ENCODE measurements at places on chromosomes 2 and 18.

GRCh38 chr2:231193216-231193615 lies 5.2 kb upstream of the ARMC9 start:
- DNase-seq, result no peak

DNA sequence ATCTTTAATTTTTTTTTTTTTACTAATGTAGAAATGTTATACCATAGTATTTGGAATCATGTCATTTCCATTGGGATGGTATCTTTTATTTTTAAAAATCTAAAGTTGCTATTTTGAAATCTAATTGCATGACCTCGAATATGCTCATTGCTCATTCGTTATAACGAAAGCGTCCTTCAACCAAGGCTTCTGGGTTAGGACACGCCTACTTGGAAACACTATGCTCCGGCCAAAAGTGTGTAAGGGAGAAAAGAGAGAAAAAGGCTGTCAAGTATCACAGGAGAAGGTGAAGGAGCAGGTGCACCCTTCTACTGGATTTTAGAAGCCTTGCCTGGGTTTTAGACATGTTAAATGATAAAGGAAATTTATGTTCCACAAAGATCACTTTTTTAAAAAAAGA lies 465.9 kb upstream of the ID2 start:
- DNase-seq, result peak; percentile 31

DNA sequence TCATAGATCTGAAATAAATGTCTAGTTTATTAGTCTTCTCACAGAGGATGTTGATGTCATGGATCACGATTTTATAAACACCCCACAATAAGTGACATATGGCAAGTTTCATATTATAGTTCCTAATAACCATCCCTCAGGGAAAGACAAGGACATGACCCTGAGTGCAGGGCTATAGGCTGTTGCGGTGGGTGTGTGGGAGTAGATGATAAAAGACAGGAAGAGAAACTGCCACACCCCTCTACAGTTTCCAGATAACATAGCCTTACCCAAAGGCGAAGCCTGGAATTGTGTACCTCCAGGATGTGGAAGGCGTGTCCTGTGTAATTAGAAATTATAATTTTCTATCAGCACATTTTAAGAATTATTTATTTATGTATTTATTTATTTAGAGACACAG lies 2.4 kb upstream of the NEDD4L start:
- no peak for DNase-seq

- peak; percentile 14 for DNase-seq
Observed at GRCh38 chr2:11750422-11750821, 4.0 kb downstream of the LPIN1 start.

GRCh38 chr2:109409321-109410038 lies 204.3 kb downstream of the SEPTIN10 start:
- no peak for DNase-seq

DNA sequence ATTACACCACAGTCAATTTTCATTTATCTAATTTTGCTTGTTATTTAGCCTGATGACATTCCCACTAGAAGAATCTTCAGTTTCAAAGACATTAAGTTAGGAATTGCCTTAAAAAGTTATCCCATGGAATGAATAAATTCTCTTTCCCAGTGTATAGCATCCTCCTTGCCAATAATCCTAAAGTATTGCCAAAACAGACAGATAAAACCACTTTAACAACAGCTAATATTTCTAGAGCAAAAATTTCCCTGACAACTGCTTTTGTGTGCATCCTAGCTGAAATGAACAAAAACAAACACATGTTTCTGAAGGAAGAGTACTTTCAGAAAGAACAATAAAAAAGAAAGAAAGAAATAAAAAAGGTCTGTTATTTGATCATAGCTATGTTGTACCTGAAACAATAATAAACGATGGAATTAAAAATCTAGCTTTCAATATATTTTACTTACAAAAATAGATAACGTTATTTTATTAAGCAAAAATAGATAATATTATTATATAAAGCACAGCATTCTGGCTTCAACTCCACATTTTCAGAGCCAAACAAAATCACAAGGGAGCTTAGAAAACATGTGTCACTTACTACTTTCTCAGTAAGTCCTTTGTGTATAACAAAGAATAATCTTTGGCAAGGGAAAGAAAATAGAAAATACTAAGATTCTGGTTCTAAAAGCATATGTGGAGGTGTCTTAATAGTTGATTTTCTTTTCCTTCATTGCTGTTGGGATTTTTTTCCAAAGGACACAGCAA lies 939.0 kb upstream of the CRIM1 start:
- DNase-seq, result no peak

DNA sequence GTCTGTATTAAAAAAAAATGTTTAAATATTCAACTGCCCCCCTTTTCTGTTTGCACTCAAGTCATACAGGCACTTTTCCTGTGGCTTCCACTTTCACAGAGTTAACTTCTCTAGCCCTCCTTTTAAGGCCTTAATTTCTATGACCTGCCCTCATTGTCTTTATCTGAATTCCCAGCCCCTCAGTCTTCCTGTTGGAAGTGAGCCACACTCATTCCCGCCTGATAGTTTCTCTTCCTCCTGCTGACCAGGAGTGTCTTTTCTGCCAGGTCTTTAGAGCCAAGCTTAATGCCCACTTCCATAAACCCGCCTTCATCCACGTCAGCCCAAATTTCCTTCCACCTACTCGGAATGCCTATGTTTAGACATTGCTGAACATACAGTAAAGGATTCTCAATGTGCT lies 10.5 kb downstream of the COPS8 start:
- DNase-seq, result no peak

GRCh38 chr18:25187521-25188192 lies 164.3 kb downstream of the ZNF521 start:
- DNase-seq, result no peak

GRCh38 chr2:66827851-66828250 lies 392.9 kb downstream of the MEIS1 start:
- DNase-seq, result no peak

GRCh38 chr2:157259960-157260359 lies 2.5 kb downstream of the GALNT5 start:
- DNase-seq, result no peak

- DNase-seq, result no peak
Observed at GRCh38 chr2:136356125-136357006, 238.4 kb upstream of the CXCR4 start.

- DNase-seq, result no peak
Observed at GRCh38 chr2:120177001-120177621, 46.1 kb downstream of the TMEM185B start.

DNA sequence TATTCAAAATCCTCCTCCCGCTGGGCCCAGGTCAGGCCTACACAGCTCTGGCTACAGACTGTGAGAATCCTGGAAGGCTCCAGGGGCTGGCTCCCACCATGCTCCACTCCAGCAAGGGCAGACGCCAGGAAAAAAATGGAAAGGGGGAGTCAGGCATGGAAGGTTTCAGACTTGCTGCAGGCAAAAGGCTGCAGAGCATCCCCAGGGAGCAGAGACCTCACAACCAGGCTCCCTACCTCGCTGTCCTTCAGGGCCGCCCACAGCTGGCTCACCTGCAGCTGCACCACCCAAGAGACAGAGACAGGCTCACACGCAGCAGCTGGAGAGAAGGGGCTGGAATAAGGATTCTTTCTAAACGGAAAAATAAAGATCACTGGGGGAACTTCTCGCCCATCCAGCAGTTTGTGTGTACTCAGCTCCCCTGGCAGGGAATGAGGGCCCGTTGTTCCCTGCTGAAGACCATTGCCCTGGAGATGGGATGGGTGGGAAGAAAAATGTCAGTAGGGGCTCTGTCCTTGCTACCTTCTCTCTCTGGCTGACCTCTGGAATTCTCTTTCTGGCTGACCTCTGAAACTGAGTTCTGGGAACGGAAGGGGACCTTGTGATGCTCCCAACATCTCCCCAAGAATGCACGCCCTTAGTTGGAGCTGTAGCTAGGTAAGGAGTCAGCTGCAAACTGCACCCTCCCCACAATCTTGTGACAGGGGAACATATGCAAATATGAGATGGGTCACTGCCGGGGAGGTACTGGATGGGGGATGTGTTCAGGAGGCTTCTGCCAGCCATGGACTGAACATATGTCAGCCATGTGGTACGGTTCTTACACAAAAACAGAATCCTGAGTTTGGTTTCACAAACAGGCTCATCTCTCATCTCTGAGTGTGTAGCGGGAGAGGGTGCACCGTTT lies 34.5 kb downstream of the BCL2 start:
- DNase-seq, result no peak

- no peak for DNase-seq
Observed at GRCh38 chr2:55134316-55134706, 84.1 kb upstream of the RTN4 start.

DNA sequence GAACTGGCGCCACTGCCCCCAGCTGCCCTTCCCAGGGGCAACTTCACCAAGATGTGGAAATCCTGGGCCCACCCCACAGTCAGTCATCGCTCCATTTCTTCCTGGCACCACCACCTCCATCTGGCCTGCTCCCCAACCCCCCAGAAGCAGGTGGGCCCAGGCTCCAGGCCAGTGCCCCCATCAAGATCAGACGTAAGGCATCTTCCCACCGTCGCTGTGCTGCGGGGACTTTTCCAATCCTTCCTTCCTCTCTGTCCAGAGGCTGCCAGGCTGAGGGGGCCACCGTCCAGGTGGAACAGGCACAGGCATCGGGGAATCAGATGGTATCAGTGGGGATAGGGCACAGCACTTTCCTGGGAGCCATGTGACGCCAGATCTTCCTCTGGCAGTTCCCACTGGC lies 8.1 kb downstream of the PRLH start:
- no peak for DNase-seq

DNA sequence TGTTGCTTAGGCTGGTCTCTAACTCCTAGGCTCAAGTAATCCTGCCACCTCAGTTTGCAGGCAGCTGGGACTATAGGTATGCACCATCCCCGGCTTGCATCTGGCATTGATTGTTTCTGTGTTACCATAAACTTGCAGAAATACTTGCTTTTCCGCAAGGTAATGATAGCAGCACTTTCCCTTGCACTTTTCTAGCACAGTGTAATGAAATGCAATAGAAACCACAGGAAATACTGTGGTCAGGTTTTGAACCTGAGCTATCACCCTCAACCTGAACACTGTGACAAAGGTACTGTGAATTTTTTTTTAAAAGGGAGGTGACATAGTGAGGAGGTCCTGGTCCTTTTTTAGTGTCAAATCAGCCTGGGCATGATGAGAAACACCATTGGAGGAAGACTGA lies 38.3 kb downstream of the DHRS9 start:
- DNase-seq, result no peak

GRCh38 chr2:160256507-160256906 lies 56.4 kb upstream of the ITGB6 start:
- no peak for DNase-seq

GRCh38 chr18:9359796-9360195 lies 25.2 kb downstream of the TWSG1 start:
- no peak for DNase-seq

GRCh38 chr2:39401319-39401718 lies 35.8 kb downstream of the MAP4K3 start:
- no peak for DNase-seq

DNA sequence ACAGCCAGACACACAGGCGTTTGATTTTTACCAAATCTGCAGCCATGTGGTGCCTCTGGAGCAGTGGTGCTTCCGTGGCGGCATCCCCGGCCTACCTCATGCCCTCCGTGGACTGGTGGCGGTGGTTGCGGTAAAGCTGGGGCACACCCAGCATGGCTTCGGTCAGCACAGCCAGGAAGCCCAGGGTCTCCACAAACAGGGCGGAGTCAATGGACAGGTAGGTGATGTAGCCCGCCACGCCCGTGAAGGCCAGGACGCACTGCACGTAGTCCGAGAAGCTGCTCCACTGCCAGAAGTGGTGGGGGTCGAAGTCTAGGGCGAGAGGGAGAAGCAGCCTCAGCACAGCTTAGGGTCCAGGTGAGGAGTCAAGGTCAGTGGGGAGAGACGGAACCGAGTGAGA lies 32.4 kb downstream of the SLC66A2 start:
- no peak for DNase-seq

DNA sequence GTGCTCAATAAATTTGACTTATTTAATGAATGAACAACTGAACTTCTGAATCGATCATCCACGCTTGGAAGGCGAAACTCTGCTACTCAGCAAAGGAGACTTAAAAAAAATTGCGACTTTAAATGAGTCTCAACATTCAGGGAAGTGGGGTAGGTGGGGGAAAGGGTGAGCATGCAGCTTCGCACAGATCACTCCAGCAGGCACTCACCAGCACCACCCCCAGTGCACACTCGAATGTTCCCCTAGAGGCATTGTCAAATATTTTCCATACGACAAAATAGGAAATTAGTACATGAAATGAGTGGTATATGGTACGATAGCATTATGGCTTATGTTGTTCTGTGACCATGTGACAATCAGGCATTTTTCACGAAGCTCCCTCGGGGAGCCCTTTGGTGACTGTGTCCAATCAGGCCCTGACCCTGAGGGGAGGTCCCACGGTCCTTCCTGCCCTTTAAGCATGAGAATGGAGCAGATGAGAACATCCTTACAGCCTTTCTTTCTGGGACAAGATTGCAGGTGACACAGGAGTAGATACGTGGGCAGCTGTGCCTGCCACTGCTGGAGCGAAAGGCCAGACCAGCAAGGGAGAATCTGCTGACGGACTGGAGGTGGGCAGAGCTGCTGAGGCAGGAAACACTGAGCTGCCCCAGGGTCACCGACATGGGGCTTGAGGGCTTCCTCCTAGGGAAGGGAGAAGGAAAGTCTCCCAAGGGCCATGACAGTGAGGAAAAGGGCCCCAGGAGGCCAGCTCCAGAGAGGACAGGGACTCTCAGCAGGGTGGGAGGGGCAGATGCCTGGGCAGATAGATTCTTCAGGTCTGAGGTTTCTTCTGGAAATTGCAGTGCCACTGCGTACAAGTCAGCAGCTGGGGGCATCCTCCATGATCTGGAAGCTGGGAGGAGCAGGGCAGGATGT lies 101.3 kb upstream of the ID2 start:
- no peak for DNase-seq

GRCh38 chr18:61865466-61866175 lies 27.2 kb downstream of the RNF152 start:
- DNase-seq, result peak; percentile 38

DNA sequence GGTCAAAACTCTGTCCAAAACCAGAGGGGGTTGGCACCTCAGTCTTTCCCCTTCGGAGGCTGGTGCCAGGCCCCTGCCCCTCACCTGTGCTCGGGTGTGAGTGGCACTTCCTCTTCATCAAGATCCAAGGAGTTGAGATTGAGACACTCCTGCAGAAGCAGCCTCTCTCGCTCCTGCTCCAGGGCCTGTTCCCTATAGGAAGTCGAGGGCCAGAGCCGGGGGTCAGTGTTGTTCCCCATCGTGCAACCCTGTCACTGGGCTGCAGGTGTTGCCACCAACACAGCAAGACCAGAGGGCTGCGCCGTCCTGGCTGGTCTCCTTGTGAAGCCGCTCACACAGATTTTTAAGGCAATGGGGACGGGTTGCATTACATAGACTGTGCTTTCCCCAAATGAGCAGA lies 18.9 kb downstream of the FAM178B start:
- no peak for DNase-seq

GRCh38 chr2:148552675-148553331 lies 91.7 kb upstream of the EPC2 start:
- no peak for DNase-seq

GRCh38 chr2:202014318-202014717 lies 19.3 kb upstream of the FZD7 start:
- DNase-seq, result peak; percentile 26

All from GM23248 (cell line).